ENCODE measurements at places on chromosomes 2 and 18.

- no peak for DNase-seq
Observed at GRCh38 chr18:73199151-73199550, 331.4 kb upstream of the NETO1 start.

- DNase-seq: no peak
Observed at GRCh38 chr2:85449214-85449588, 30.7 kb downstream of the SH2D6 start.

DNA sequence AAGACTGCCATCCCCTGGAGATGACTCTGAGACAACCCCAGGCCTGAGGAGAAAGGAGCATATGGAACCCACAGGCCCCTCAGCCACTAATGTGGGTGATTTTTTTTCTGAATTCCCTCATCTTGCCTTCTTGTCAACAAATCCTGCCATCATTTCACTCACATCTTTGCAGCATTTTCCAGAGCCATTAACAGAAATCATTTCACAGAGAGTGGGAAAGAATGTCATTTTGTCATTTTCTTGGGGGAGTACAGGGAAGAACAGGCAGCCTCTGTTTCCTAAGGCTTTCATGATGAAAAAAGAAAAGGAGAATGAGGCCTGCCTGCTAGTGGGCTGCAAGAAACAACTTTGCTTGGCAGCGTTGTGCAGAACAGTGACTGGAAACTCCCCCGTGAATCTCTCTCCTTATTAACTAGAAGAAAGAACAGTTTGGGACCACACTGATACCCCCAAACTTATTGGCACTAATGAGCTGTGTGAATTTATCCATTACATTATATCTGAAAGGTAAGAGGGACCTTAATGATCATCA, 1464.6 kb upstream of the CELF4 start:
- no peak for DNase-seq

- no peak for DNase-seq
Observed at GRCh38 chr2:217948897-217949296, 53.9 kb downstream of the TNS1 start.

DNA sequence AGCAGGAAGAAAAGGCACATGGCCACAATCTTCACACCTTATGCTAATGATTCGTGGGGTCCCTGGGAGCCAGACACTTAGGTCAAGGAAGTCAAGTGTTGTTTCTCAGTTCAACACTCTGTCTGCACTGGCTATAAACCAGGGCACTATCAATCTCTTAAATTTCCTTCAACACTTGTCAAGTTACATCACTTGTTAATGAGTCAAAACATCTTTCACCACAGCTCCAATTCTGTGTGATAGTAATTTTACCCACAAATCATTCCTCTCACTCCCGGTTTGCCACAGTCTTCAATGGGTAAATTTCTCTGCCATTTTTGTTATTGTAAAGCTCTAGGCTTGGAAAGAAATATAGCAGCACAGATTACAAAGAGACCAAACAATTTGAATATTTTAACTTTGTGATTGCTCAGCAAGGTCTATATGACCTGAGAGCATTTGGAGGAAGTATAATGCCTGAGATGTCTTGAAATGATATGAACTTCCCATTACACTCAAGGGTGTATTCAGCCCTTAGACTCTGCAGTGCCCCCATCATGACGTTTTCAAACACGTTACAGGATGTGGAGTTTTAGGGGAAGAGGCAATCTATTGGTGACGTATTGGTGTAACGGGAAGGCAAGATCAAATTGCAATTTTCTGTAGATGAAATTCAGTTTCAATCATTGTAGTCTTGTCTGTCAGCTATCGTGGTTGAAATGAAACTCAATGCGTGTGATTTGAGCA, 78.7 kb downstream of the ICOS start:
- DNase-seq: peak; percentile 40

DNA sequence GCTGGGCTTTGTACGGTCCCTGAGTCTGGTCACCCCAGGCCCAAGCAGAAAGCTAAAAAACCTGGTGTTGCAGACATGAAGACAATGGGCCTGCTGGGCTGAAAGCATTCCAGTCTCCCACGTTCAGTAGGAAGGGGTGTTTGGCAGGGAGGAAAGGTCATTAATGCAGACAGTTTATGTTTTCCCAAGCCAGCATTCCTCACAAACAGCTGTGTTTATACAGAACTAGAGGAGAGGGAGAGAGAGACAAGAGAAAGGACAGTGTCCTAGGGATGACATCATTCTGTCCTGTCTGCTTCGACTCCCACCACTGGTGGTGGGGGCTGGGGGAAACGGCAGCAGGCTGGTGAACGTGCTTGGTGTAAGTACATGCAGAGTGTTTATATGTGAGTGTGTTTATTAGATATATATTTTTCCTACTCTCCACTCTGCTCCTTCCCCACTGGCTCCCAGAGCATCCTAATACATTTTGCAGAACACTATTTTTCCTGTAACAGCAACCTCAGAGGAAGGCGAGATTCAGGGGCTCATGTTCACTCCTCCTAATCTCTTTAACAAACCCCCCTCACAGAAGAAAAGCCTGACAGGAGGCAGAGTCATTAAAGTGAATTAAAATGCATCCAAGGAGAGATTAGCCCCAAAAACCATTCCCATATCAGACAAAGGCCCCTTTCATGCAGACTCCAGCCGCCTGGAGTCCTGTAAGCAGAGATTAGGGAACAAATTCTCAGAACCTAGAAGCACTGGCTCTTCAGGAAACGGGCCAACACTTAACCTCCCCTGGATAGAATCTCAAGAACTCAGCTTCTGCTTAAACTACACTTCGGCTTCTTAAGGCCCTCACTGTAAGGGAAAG, 380.4 kb downstream of the TNS1 start:
- DNase-seq: no peak

DNA sequence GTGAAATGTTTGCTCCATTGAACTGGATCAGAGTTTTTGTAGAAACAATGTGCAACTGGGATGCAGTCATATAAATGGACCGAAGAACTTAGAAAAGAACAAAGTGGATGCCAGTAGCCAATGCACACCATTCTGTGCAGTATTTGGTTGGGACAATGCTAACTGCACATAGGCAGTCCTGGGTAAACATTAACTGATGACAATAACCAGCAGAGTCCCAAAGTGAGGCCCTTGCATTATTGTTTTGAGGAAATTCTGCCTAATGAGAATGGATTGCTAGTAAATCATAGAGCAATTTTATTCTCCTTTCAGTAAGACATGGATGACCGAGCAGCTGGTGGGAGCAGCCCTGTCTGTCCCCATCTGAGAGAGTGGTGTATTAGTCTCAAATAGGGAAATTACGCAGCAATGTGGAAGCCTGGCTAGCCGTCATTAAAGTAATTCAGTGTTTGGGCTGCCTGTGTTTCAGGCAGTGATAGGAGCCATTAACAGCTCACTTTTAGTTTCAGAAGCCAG, 94.9 kb downstream of the KCTD1 start:
- no peak for DNase-seq

- no peak for DNase-seq
Observed at GRCh38 chr18:45046228-45046627, 365.5 kb downstream of the SETBP1 start.

- DNase-seq: no peak
Observed at GRCh38 chr18:28167835-28168349, 9.0 kb downstream of the CDH2 start.

GRCh38 chr2:233185963-233186362, 65.5 kb upstream of the ATG16L1 start:
- no peak for DNase-seq

DNA sequence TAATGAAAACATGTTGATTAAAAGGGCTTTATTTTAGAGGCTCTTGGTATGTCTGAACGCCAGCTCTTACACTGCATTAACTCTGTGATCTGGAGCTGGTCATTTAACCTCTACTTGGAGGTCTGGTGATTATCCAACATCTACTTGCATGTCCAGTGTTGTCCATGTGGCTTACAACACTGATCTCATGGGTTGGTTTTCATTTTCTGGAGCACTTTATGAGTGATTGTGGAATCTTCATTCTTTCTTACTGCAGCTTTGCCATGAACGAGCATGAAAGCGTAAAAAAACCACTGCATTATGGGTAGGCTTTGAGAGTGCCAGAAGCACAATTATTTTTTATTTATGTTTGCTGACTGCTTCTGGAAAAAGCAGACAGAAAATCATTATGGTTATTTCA, 4.8 kb downstream of the CCDC195 start:
- DNase-seq: no peak

DNA sequence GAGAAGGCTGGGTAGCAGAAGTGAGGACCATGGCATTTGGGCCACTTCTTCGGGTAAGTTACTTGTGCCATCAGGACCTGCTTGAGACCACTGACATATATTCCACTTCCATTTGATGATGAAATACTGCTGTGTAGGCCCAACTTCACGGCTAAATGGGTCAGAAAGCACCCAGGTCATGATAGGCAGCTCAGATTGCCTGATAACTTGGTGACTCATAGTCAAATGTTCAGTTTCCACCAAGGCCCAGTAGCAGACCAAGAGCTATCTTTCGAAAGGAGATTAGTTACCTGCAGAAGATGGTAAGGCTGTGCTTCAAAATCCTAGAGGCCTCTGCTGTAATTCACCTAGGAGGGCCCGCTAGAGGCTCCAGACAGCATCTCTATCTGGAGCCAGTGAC, 31.8 kb upstream of the MEX3C start:
- no peak for DNase-seq

- no peak for DNase-seq
Observed at GRCh38 chr2:208939852-208940251, 484.0 kb upstream of the MAP2 start.

DNA sequence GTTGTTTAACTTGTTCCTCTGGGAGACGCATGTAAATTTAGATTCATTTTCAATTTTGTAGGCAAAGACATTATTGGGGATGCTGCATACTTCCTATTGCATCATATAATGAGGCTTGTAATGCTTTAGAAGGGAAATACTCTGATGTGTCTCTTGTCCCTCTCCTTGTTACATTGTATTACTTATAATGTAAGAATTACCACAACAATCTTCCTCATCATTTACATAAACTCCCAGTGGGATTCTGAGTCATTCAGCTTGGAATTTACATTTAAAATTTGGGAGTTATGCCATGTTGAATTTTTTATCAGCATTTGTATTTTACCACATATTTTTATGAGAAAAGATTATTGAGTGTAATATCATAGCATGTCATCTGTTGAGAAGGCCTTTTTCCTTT, 963.4 kb upstream of the NRXN1 start:
- DNase-seq: no peak

- DNase-seq: no peak
Observed at GRCh38 chr2:232900811-232901735, 31.0 kb downstream of the SNORC start.

DNA sequence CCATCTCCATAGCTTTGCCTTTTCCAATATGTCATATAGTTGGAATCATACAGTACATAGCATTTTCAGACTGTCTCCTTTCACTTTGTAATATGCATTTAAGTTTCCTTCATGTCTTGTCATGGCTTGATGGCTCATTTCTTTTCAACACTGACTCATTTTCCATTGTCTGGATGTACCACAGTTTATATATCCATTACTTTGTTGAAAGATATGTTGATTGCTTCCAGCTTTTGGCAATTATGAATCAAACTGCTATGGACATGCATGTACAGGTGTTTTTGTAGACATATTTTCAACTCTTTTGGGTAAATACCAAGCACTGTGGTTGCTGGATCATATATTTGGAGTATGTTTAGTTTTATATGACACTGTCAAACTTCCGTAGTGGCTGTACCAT, 26.3 kb downstream of the ACSL3 start:
- DNase-seq: no peak

DNA sequence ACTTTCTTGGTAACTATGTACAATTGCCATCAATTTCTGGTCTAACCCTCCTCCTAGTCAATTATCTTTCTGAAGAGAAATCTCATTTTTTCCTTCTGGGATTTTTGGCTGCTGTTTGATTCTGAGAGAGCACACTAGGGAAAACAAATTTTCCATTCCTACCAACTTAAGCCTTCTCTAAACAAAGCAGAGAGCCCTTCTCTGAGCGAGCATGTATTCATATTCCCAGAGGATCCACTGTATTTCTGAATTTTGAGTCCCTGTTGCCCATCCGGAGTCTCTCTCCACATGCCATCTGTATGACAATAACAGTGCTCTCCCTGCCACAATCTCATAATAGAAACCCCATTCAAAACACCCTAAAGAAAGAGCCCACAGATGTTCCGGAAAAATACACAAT, 78.5 kb downstream of the MAIP1 start:
- DNase-seq: no peak

DNA sequence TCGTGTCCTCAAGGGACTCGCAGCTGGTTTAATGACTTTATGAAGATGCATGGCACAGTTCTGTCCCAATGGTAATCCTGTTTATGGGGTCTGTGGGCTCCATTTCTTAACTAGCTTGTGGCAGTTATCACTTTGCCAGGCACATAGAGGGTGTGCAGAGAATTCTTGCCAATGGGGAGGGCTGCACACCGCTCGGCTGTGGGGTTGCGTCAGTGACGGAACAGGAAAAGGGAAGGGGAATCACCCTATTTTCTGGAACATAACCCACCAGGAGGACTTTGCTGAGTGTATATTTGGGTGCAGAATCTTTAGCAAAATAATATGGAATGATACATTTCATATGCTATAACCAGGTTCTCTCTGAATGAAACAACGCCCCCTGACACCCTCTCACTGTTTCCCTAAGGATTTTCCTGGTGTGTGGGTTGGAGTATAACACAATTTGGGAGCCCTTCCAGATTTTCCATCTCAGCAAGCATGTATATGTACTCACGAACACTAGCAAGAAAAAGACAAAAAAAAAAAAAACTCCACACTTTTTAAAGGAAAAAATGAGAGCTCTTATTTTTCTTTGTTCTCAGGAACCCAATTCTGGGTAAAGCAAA, 43.9 kb upstream of the TRIB2 start:
- DNase-seq: no peak

DNA sequence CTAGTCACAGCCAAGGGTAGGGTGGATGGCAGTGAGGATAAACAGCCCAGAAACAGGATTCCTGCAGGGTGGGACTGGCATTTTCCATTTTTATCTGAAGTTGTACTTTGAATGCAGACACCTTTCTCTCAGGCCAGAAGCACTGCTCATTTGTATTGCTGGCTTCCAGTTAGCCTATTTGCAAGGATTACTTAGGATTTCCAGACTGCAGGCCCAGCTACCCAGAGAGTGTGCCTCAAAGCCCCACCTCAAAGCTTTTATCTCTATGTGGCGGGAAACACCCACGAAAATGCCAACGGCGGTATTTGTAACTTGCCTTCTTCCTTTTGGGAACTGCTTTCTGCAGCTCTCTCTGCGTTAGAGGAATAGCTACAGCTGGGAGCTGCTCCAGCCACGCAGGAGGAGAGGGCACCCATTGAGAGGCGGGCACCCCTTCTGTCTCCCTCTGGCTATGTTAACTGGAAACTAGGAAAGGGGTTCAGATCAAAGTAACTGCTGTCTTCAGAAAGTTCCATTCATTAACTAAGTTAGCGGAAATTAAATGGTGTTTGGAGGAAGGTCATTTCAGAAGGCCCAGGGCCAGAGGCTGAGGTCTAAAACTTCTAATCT, 144.9 kb downstream of the TGIF1 start:
- DNase-seq: no peak

All from CD8-positive, alpha-beta memory T cell (primary cell).